ENCODE measurements at places on chromosomes 1 and 21.

DNA sequence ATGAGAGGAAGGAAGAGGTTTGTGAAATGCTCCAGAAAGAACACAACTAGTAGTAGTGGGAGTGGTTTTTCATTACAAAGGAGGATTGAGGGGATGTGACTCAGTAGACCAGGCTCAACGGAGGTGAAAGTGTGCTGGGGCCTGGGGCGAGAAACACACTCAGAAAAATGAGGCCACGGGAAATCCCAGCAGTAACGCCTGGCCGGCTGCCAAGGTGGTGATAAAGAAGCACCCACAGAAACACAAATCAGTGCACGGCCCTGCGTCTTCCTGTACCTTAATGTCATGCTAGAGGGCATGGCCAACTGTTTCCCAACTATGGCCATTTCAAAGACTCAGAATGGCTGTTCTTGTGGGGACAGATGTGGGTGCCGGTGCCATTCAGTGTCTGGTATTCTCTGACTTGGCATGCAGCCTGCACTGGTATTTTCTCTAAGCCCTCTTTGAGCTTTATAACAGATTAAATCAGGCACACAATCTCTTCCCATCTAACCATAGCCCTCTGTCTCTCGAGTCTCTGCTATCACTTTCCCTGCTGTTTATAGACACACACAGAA is 38.2 kb downstream of the URB2 start:
- DNase-seq: peak; percentile 95

DNA sequence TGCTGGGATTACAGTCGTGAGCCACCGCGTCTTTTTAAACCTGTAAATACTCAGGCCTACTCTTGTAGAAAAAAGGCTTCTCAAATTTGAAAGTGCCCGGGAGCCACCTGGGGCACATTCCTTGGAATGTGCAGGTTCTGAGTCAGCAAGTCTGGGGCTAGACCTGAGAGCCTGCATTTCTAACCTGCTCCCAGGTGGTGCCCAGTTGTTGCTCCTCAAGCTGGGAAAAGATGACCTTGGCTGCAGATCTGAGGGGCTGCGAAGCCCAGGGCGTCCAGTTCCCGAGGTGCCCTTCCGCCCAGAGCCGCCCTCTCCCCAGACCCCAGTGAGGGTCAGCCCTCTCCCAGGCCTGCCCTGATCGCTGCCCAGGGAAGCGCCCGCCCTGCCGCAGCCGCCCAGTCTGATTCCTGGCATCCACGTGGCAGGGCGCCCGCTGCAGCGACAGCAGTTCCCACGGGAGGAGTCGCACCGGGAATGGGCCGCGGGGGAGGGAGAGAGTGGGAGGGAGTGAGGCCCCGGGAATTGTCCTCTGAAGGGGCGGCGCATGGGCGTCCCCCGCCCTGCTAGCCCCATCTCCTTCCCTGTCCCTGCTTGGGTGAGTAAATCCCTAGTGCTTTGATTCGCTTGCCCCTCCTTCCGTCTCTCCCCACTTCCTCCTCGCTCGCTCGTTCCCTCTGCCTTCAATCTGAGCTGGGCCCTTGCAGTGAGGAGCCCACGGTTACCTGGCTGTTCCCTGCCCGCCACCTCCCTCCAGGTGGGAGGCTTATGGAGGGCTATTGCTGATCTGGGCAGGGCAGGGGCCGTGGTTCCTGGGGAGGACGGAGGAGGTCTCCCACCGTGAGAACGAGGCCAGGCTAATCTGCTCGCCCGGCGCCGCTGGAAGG is 18.8 kb upstream of the TENT5B start:
- no peak for DNase-seq

GRCh38 chr1:2232255-2232915 is 4.3 kb downstream of the SKI start:
- DNase-seq: peak; percentile 23

DNA sequence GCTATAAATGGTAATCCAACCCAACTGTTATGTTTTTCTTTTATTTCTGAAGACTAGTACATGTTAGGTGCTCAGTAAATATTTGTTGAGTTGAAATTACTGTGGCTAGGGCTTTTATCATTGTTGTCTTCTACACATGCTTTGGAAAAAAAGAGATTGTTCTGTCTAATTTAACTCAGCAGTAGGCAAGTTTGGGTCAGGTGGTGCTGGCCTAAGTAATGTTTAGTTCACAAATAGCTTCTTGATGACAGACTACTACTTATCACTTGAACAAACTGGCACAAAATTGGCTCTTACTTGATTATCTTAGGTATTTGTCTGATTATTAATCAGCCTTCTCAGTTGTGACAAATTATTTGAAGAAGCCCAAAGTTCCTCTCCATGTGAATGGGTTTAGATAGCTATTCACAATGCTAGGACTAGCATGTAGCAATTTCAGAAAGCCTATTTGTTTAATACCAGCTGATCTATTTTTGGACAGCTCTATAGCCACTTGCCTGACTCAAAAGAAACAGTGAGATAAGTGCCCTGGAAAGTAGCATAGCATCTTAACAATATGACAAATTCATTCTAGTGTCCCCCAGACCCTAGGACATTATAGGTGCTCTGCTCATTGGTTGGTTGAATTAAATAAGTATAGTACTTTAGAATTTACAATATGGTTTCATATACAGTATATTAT is 32.6 kb downstream of the TMEM200B start:
- DNase-seq: no peak

GRCh38 chr1:84403347-84403746 is 5.1 kb downstream of the DNASE2B start:
- no peak for DNase-seq

DNA sequence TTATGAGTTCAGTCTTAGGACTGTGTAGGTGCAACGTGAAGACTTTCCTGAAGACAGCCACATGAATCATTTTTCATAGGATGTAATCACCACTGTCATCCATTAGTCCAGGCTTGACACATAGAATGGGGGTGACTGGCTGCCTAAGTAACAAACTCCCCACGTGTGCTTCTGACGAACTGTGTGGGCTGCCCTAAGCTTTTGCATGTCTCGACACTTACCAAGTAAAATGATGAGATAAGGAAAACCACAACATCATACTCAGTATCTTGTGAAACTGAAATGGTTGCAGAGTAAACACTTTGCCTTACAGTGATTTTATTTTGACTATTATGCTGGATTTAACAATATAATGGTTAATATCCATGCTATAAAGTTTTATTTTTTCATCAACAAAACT is 19.5 kb downstream of the ERG start:
- DNase-seq: peak; percentile 20

DNA sequence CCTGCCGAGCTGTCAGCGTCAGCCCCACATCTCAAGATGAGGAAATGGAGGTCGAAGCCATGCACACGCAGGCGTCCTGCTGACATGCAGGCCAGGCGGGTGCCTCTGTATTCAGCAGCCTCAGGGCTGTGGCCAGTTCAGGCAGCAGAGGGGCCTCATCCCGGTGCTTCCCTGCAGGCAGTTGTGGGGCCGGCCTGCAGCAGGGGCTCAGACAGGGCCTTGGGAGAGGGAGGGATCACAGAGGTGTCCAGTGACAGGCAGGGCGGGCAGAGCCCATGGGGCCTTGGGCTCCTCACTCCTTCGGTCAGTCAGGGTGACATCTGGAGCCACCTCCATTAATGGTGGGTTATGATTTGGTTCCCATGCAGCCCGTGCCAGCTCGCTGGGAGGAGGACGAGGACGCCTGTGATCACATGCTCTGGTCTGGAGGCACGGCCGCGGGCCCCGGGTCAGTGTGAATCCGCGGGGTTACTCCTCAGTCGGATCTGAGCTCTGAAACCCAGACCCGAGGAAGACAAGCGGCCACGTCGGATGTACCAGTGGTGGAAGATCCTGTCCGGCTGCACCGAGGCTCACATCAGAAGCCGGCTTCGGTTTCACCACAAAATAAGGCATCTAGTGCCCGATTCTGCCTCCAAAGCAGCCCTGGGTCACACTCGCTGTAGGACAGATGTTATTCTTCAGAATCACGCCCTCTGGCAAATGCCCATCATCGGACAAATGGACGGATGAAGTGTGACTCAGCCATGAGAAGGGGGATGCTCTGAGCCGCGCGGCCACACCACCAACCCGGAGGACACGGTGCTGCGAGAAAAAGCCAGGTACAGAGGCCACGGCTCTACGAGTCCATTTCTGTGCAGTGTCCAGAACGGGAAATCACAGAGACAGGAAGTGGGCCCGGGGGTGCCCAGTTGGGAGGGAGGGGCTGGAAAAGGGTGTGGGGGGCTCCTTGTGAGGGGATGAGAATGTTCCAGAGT is 33.4 kb downstream of the KRTAP10-1 start:
- no peak for DNase-seq

DNA sequence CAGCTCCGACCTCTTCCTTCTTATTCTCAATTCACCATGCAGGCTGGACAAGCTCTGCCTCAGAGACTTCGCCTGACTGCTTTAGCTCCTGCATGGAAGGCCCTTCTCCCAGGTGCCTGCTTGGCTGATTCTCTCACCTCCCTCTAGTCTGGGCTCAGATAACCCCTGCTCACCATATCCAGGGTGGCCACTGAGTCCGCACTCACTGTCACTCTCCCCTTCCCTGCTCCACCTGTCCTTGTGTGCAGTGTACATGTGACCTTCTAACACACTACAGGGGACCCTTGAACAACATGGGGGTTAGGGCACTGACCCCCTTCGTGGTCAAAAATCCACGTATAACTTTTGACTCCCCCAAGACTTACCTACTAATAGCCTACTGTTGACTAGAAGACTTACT is 14.4 kb upstream of the GALNT2 start:
- DNase-seq: no peak

DNA sequence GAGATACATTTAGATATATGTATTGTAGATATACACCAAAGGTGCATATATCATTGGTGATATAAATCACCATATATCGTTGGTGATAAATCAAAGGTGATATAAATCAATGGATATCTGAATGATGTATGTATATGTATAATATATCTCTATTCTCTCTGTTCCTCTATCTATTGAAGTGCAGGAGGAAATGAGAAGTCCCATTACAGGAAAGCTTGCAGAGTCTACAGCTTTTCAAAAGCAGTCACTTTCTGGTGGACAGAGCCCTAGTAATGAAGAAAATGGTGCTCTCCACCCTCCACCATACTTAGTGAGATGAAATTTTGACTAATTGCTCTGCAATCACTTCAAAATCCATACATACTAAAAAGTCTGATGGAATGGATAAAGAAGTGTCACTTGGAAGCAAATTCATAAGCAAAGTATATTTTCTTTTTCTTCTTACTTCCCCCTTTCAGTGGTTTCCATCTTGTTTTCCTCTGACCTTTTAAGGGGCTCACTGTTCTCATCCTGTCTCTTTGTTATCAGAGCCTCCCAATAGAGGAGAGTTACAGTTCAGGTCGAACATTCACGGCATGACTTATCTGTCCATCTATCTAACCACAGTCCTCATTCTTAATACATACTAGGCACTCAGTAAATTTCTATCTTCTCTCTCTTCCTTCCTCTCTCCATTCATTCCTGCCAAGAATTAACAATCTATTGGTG is 227.2 kb downstream of the KCNJ6 start:
- no peak for DNase-seq

DNA sequence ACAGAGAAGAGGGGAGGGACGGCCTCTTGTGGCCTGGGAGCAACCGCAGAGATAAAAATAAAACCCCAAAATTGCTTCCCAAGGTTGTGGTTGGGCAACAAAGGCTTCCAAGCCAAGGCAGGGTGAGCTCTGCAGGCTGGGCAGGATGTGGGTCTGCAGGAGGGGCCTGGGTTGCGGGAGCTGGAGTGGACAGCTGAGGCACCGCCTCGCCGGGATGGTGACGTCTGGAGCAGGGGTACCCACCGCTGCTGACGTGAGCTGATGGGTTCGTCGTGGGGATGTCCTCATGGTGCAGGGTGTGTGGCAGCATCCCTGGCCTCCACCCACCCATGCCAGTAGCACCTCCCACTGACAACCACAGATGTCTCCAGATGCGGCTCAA is 3.7 kb downstream of the AURKAIP1 start:
- DNase-seq: peak; percentile 62

GRCh38 chr21:26736449-26736848 is 108.8 kb downstream of the ADAMTS1 start:
- no peak for DNase-seq

GRCh38 chr1:214514819-214515383 is 36.5 kb downstream of the PTPN14 start:
- no peak for DNase-seq

GRCh38 chr1:189658381-189658780 is 819.3 kb downstream of the BRINP3 start:
- no peak for DNase-seq

GRCh38 chr1:107525145-107525544 is 384.3 kb downstream of the NTNG1 start:
- no peak for DNase-seq

DNA sequence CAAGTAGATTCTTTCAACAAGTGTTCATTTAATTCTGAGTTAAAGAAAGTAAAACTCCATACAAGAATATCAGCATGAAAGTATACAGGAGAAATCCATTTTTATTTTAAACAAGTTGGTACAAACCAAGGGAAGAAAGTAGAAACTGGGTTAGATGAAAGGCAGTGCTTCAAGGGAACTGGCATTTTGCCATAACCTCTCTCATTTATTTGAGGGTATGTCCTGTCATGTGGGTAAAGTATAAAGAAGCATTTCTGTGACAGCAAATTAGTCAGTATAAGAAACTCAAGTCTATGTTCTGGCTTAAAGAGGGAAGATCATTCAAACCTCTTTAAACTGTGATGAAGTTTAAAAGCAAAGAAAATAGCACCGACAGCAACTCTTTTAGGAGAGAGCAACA is 32.0 kb downstream of the OLFM3 start:
- no peak for DNase-seq

- DNase-seq: no peak
Observed at GRCh38 chr1:21705303-21705980, 36.3 kb upstream of the RAP1GAP start.

DNA sequence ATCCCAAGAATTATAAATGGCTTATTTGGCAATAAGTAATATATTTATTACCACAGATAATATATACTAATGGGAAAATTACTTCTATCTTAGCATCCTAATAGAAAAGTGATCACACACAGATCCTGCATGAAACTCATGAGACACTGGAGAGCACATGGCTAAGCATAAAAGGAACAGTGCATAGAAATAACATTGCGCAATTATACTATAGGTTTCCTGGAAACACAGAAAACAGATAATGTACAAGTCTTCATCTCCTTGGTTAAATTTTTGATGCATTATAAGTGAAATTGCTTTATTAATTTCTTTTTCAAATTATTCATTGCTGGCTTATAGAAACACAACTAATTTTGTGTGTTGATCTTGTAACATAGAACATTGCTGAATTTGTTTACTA is 210.4 kb downstream of the USH2A start:
- DNase-seq: no peak

- no peak for DNase-seq
Observed at GRCh38 chr1:176976225-176976624, 188.3 kb downstream of the ASTN1 start.

GRCh38 chr1:22907528-22907927 is 65.1 kb downstream of the LACTBL1 start:
- no peak for DNase-seq
